ENCODE measurements at places on chromosomes 7 and 10.
A peak's percentile ranks its signal among the peaks of the same experiment; 100 is the strongest.

- no peak for DNase-seq
These were observed 67.3 kb upstream of the UCN3 start for GRCh38 chr10:5297466-5297865.

GRCh38 chr7:147008530-147008929 is 891.9 kb downstream of the CNTNAP2 start:
- DNase-seq = no peak

- DNase-seq = no peak
These were observed 114.1 kb downstream of the EMX2 start for GRCh38 chr10:117656385-117657367.

- no peak for DNase-seq
These were observed 14.4 kb downstream of the CAMK2G start for GRCh38 chr10:73859784-73860491.

GRCh38 chr7:126806614-126807013 is 446.1 kb downstream of the GRM8 start:
- DNase-seq = no peak

GRCh38 chr7:46544396-46545008 is 623.4 kb upstream of the IGFBP3 start:
- no peak for DNase-seq

DNA sequence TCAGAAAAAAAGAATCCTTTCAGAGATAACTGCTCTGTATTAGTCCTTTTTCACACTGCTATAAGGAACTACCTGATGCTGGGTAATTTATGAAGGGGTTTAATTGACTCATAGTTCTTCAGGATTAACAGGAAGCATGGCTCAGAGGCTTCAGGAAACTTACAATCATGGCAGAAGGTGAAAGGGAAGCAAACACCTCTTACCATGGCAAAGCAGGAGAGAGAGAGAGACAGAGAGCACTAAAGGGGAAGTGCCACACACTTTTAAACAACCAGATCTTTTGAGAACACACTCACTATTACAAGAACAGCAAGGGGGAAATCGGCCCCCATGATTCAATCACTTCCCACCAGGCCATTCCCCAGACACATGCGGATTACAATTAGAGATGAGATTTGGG is 114.2 kb downstream of the TES start:
- DNase-seq = no peak

DNA sequence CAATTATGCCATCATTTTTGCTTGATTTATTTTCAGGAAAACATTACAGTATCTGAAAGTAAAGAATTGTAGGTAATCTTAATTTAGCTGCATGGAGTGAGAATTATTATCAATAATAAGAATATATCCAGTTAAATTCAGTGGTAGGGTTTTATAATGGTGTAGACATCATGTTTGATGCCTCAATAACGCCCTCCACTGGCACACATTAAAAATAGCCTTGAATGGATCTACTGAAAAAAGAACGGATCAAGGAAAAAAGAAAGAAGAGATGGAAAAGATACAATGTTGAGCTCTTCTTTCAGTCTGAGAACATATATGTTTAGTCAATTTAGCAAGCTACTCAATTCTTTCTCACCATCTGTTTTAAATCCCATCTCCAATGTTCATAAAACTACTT is 319.2 kb downstream of the CDC14C start:
- no peak for DNase-seq

DNA sequence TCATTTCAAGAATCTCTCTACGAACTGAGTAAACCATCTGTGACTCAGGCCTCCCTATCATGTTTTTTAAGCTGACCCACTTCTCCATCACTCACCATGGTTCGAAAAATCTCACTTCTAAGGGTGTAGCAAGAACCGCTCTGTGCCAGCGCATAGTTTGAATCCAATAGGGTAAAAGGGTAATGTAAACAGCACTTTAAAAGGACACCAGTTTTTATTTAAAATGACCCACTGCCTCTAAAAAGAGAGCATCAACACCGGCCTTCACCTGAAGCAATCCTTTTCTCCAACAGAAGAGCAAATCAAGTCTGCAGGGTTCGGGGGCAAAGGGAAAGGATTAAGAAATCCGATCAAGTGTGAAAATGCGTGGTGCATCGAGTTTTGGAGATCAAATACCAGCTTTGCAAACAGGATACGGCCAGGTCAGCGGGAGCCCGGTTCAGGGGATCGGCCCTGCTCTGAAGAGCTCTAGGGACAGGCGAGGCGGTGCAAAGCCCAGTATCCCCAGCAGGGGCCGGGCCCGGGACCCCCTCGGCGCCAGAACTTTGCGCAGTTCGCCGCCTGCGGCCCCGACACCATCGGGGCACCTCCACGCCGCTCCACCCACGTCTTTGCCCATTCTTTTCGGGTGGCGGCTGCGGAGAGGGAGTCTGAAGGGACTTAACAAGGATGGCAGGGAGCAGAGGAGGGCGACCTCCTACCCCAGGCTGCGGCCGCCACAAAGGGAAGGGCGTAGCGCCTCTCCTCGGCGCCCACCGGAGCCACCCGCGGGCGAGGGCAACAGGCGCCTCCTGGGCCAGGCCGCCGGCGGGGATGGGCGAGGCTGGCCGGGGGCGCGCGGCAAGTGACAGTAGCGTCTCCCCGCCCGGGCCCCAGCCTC is 842 bp downstream of the NMT2 start:
- DNase-seq = no peak

- DNase-seq = no peak
These were observed 211.6 kb upstream of the SP8 start for GRCh38 chr7:20998309-20998708.

DNA sequence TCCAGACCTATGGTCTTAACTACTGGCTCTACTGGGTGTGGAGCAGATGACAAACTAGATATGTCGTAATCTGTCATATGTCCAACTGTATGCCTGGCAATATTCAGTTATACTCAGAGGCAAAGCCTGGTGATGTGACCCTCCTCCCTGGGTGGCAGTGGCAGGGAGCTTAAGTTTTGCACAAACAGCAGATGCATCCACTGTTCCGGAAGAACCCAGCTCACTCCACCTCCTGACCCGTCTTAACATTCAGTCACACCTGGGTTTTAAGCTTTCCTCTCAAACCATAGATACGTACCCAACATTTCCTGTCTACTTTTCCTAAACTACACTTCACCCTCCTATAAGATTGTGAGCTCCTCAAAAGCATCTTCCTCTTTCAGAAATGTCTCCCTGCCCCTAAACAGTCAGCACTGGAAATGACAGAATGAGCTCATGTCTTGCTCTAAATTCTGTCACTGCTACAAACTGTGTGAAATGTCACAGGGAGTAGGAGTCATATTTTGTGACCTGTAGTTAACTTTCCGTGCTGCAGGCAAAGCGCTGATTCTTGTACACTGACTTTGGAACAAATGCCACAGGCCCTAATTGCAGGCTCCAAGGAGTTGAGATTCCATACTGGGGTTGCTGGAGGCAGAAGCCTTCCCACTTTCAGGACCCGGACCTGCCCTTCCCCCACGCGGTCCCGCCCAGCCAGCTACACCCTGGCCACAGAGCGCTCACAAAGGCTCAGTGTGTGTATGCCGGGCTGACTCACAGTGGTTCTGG is 23.9 kb downstream of the SCD start:
- no peak for DNase-seq

DNA sequence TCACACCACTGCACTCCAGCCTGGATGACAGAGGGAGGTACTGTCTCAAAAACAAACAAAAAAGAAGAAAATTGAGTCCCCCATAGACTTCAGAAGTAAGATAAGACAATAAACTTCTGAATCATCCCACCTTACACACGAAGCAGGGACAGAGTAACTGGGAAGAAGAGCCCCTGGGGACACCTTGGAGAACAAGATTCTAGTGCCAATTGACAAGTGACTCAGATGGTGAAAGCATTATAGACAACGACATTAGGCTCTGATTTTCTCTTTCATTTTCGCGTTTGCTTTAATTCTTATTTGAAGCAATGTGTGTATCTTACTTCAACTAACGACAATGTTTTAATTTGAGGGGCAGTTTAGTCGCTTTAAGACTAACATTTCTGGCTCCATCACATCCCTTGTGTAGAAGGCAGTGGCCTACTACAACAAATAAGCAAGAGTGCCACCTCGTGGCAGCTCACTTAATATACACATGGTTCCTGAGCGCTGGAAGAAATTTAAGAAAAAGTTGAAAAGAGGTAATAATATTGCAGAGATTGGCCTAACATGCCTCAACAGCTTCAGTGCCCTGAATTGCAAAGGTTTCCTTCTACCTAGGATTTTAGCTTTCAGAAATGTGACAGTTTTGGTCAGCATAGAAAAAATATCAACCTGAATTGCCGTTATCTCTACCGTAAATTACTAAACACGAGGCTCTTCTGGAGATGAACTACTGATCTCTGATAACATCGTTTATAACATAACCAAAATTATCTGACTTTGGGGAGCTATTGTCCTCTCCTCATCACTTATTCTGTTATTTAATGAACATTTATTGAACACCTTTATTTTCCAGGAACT is 36.7 kb downstream of the ASNS start:
- DNase-seq = peak; percentile 1

GRCh38 chr7:25858525-25859411 is 293.2 kb upstream of the NFE2L3 start:
- DNase-seq = no peak

- no peak for DNase-seq
These were observed 78.1 kb downstream of the ARL4A start for GRCh38 chr7:12765431-12766100.

DNA sequence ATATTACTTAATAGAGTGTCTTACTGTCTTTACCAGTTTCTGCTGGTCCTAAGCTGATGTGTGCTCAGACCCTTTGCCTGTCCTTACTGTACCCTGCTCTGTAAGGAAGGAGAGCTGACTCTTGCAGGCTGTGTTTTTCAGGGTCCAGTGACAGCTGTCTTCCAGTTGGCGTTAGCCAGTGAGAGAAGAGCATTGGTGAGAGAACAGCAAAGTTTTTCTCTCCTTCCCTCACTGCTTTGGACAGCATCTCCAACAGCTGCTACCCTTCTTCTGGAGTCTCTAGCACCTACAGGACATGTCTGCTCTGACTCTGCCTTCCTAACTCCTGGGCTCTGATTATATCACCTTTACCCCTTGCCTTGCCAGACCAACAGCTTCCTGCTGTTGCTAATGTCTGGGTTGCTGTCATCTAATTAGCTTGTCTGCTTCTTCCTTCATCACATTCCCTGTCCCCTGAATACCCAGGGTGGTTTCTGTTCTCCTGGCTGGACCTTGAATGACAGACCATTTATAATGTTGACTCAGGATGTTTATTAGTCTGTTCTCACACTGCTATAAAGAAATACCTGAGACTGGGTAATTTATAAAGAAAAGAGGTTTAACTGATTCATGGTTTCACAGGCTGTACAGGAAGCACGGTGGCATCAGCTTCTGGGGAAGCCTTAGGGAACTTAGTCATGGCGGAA is 23.5 kb upstream of the PANK1 start:
- DNase-seq = no peak

DNA sequence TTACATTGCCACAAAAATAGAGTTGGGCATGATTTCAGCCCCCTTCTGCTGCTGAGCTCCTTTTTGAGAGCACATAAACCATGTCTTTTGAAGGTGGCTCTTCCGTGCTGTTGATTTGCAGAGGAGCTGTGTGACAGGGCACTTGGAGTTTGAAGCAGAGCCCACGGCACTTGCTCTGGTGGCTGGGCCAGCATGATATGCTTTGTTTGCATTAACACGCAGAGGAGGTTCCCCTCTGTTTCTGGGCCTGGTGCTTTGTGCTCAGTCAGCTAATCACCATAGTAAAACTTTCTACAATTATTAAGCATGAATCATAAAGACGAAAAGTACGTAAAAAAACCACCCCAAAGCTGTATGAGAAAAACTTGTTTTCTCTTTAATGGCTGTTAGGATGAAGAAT is 40.1 kb downstream of the RBM33 start:
- no peak for DNase-seq

DNA sequence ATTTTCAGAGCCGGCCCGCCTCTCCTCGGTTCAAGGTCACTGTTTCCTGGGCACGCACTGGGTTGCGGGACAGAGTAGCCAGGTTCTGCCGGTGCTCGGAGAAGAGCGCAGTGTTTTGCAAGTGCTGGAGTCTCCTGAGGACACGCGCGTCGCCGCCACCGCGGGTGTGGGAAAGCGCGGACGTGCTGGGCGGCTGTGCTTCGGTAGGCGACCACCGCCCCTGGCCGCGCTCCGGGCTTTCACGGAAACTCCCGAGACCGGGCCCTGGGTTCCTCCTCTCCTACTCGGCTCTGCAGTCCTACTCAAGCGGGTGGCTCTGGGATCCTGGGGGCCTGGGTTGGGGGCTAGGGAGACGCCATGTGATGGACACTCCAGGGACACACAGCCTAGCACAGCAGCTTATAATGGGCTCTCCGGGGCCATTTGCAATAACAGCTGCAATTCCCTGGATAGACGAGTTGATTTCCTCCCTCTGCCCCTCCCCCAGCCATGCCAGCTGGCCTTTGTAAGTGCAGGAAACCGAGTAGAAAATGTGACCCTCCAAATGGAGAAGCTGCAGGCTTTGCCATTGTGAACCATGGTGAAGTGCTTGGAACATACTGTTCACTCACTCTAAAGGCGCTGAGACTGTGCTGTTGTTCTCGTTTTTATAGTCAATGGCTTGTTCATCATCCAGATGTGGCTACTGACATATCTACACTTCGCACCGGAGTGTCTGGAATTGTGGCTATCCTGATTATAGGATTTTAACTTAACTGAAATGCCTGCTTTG is 2.1 kb downstream of the FRAT1 start:
- no peak for DNase-seq

- DNase-seq = peak; percentile 1
These were observed at the start of gene VWDE for GRCh38 chr7:12403287-12404181. TSS of gene VWDE (minus strand) at chr7:12403865. CDS start at chr7:12403716, 149 bp downstream.

DNA sequence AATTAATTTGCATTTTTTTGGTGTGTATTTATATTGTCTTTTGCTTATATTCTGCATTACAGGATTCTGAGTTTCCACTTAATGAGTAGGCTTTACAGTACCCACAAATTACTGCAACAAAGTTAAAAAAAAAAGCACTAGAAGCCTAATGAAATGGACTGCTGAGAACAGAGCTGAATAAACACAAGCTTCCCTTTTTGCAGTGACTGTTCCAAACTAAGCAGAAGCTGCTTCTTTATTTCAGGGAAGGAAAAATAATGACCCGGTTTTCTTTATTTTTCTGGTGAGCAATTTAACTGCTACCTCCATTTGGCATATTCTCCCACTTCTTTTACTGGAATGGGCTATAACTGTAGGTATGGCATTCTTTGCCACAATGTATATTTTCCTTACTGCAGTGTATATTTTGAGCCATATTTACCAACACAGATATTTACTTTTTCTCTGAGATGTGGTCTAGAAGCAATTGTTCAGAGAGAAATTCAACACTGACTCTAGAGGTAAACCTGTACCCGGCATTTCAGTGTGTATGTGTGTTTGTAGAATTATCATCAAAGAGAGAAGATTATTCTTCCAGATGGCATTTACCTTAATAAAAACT is 56.9 kb downstream of the HDAC9 start:
- DNase-seq = no peak

- no peak for DNase-seq
These were observed 144.8 kb downstream of the ICA1 start for GRCh38 chr7:8117195-8117594.

DNA sequence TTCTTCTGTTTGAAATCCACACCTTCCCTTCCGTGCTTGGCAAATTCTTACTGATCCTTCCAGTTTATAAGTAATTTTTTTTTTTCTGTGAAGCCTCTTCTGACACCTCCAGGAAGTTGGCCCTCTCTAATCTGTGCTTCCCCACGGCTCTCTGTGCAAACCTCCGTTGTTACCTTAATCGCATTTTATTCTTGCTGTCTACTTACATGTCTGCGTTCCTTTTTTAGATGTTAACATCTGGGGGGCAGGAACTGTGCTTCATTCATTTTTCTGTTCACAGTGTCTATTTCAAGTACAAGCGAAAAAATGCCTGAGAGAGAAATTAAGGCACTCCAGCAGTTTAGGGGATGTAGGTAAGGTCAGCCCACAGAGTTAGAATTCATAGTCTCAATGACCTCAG is 8.4 kb upstream of the CAMK1D start:
- no peak for DNase-seq

- DNase-seq = no peak
These were observed 107.3 kb downstream of the TPK1 start for GRCh38 chr7:144728551-144728950.

All from activated naive CD8-positive, alpha-beta T cell treated with anti-CD3 and anti-CD28 coated beads, Interleukin-2, amount 50 U/mL, for 16 hours (primary cell).